ENCODE measurements at places on chromosomes 5 and 9.

DNA sequence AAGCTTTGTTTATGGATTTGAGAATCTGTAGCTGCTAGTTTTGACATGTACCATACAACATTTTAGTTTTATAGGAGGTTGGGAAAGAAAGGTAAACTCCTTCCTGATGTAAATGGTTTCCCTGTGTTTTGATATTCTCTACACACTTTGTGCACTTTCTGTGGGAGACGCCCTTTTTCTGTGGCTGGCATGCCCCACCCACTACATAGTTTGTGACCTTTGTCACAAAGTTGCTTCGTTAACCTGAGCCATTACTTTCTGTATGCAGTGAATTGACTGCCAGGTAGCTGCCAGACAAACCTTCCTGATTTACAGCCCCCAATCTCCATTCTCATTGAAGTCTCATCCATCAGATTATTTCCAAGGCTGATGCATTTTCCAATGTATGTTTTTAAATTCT lies 90.6 kb downstream of the NLN start:
- DNase-seq, result no peak

GRCh38 chr9:126609711-126610388 lies 3.9 kb upstream of the LMX1B start:
- DNase-seq, result no peak

DNA sequence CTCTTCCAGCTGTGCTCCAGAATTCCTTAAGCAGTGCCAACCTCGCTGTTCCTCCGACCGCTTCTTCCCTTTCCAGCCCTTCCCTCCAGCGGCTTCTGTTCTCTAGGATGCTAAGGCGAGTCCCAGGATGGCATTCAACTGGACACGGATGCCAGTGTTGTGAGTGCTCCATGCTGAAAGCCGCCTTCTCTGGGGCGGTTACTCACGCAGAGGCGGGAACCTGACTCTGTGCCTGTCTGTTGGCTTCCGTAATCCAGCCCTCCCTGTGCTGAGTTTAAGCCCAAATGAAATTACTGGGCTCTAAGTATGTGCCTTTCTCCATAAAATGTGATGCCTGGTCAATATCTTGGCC lies 20.2 kb downstream of the COL5A1 start:
- DNase-seq, result peak; percentile 93

- no peak for DNase-seq
Observed at GRCh38 chr5:123132316-123132715, 43.3 kb downstream of the PRDM6 start.

DNA sequence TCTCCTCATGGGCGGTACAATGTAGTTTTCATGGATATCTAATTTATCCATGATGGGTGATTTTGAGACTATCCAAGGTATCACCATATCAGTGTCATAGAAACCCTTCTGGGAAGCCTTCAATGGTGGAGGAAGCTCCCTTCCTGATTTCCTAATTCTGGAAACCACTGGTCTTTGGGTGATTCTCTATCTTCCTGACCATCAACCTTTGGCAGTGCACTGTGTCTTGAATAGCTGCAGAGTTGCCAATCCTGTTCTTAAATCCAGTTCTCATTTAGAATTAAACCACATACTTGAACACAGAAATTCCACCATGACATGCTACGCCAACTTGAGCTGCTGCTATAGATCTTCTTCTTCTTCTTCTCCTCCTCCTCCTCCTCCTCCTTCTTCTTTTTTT lies 161.7 kb upstream of the KLF9 start:
- DNase-seq, result no peak

- DNase-seq, result no peak
Observed at GRCh38 chr9:109542922-109543321, 44.8 kb upstream of the PTPN3 start.

DNA sequence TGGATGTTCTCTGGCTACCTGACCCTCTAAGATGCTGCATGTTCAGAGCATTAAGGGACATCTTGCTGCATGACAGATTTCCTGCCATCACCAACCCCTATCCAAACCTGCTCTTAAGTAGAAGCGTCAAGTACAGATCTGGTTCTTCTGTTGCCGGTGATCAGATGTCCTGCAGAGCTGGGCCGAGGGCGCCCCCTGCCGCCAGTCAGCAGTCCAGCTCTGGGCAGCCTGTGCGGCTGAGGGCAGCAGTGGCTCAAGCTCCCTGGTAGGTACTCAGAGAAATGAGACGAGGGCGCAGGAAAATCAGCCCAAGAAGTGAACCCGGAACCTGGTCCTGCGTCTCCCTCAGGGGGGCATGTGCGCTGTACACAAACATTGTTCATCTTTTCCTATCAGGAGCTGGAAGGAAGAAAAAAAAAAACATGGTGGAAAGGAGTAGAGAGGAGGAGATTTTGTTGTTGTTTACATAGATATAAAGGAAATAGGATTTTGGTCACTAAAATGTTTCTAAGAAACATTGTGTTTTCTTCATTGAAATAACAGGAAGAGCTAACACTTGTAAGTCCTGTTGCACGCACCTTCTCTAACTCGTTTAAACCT lies 95.8 kb downstream of the CFAP90 start:
- DNase-seq, result peak; percentile 12

DNA sequence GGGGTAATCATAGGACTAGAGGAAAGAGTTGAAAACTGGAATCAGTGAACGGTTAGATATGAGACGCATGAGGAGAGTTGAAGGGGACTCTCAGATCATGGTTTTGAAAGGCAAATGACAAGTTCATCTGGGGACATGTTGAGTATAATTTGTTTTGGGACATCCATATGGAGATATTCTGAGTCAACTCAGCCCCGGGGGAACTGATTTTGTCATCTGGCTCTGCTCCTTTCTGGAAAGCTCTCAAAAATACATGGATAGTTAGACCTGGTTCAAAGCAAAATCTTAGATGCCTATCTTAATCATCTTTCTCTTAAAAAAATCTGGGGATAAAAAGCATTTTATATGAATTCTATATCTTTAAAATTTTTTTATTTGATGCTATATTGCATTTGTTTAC lies 161.2 kb downstream of the SNX18 start:
- no peak for DNase-seq

- no peak for DNase-seq
Observed at GRCh38 chr9:91359734-91360470, 1.8 kb downstream of the AUH start.

DNA sequence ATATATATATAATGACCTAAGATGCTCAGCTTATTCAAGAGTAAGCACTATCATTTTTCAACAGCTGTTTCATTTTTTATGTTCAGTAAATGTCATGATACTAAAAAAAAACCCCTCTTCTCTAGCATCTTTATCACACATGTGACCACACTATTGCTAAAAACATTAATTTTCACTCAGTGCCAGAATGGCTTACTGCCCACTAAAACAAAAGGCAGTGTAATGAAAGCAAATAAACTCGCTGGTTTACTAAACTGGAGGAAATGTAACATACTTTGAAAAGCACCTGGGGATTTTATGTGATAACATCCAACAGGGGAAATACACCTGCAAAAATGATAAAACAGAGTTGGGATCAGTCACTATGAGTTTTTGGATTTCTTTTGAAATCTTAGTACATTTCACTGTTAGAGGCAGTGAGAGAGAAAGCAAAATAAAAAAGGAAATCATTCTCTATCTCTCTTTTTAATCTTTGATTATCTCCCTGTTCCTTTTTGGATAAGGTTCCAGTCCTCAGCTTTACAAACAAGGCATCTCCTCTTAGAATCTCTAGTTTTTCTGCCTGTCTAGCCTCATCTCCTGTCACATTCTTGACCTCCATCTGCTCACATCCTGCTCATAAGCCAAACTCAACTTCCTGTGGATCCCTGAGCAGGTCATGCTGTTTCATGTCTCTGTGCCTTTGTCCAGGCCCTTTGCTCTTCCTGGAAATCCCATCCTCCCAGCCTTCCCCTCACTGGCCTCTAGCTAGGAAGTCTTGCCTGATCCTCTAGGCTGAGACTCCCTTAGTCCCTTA lies 338.0 kb downstream of the MAN2A1 start:
- no peak for DNase-seq

DNA sequence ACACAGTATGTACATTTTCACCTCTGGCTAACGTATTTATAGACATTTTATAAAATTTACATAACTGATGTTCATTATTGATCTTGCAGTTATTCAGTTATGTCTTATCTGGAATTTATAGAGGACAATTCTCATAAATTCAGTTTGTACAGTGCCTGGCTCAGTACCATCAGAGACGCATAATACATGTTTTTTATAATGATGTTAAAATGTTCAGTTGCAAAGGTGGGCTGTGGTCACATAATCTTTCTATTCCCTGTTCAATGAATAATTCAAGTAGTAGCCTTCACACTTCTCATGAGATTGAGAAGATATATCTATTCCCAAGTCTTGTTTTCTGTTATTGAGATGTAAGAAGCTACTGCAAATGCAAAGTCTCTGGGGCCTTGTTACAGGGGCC lies 393.1 kb upstream of the ARRDC3 start:
- no peak for DNase-seq

DNA sequence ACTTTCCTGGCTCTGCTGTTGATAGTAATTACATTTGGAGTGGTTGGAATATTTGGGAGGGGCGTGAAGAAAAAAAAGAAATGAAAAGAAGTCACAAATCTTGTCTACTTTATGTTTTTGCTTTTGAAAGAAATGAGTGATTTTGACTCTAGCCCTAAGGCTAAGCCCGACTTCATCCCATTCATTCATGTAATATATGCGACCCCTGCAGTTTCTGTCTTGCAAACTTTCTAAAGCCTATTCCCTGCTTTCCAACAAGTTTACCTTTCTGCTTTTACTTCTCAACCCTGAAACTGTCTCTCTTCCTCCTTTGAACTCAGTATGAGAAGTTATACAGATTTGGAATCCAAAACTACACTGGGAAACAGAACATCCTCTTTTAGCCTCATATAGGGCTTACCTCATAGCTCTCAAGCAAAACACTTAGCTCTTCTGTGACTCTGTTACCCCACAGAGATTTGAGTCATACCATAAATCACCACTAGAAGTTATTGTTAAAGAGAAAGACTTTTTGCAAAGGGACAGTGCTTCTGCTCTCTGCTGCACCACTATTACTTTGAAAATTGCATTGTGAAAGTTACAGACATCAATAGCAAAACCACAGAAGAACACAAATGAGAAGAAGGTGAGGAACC lies 1.6 kb downstream of the CFAP95 start:
- peak; percentile 23 for DNase-seq

DNA sequence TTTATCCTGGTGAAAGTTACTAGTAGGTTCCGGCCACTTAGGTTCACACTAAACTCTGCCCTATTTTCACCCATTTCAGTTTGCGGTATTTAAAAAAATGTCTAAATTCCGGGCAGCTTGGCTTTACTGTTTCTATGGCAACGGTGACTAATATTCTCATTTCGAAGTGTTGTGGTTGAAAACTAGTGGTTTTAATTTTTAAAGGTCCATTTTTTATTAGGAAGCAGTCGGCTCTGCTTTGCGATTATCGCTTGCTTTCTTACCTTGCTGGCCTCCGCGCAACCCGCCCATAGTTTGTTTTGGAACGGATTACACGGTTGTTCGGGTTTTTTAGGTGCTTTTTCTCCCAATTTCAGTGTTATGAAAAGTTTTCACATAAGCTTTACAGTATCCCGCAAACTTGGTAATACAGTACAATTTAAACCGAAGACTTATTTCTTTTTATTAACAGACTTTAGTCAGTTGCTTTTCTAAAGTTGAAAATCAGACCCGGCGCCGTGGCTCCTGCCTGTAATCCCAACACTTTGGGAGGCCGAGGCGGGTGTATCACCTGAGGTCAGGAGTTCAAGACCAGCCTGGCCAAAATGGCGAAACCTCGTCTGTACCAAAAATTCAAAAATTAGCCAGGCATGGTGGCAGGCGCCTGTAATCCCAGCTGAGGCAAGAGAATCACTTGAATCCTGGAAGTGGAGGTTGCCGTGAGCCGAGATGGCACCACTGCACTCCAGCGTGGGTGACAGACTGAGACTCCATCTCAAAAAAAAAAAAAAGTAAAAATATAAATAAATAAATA lies 1.6 kb downstream of the KDM4C start:
- peak; percentile 93 for DNase-seq

DNA sequence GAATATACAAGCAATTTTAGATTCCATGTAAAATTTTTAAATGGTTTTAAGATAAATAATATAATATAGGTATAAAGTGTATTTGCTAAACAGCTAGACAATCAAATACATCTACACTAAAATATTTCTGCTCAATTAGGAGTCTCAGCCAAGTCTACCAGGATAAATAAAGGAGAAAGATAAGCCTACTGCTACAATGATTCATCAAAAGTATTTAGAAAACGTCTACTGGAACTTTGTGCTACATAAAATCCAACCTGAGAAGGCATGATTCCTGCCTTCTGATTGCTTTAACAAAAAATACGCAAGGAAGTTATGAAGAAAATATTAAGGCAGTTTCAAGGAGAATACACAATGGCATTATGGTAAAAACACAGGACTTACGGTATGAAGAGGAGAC lies 570.6 kb downstream of the EFNA5 start:
- no peak for DNase-seq

DNA sequence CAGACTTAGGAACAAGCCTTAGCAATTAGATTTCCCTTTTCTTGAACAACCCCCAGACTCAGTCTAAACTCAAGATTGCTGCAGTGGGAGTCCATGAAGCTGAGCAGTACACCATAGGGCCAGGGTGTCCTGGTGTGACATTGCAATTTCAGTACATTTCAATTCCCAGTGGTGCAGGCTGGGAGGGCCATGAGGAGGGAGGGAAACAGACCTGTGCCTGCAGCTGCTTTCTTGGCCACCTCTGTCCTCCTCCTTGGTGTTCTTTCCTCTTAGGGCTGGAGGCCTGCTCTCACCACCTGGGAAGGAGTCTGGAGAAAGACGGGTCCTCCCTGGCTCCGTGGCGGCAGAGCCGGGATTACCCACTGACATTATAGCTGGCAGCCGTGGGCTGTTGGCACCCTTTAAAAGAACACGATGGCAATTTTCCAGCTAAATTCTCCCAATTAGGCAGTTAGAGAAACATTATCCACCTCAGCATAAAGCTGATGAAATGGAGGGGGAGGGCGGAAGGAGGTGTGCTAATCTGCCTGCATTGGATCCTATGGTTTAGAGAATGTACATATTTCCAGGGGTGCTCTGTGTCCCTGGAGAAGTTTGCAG lies 186.4 kb downstream of the SLIT3 start:
- DNase-seq, result no peak

- DNase-seq, result peak; percentile 95
Observed at GRCh38 chr5:80407735-80408483, at the start of gene ZFYVE16. Gene ZFYVE16 (plus strand): TSS chr5:80408064. CDS start chr5:80434148, 26,084 bp downstream.

Data from HFFc6 (cell line).